Suppressor macrophage (primary cell): ENCODE measurements at places on chromosomes 16 and 17.

GRCh38 chr16:85393674-85394451 lies 219.3 kb upstream of the GSE1 start:
- DNase-seq, result peak; percentile 85

DNA sequence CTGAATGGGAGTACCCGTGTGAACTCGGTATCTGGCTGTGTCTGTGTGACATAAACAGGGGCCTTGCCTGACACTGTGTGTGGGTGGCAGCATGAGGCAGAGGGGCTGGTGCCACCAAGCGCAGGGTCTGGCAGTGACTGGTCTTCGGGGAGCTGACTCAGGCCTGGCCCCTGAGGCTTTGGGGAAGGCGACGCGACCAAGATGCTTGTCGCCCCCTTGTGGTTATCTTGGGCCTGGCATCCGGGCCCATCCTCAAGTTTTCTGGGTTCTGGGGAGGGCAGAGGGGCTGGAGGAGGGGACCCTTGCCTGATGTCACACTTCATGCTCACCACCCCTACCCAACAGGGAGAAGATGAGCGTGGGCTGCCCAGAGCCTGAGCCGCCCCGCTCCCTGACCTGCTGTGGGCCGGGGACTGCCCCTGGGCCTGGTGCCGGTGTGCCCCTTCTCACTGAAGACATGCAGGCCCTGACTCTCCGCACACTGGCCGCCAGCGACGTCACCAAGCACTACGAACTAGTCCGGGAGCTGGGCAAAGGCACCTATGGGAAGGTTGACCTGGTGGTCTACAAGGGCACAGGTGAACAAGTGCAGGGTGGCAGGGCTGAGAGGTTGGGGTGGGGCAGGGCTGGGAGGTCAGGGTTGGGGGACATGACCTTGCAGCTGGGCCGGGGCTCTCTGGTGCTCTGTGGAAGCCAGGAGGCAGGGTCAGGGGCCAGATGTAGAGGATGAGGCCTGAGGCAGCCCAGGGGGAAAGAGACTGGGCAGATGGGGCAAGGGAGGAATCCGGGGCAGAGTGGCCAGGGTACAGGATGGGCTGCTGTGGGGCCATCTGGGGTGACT lies 24.9 kb downstream of the SBK1 start:
- DNase-seq, result peak; percentile 78

DNA sequence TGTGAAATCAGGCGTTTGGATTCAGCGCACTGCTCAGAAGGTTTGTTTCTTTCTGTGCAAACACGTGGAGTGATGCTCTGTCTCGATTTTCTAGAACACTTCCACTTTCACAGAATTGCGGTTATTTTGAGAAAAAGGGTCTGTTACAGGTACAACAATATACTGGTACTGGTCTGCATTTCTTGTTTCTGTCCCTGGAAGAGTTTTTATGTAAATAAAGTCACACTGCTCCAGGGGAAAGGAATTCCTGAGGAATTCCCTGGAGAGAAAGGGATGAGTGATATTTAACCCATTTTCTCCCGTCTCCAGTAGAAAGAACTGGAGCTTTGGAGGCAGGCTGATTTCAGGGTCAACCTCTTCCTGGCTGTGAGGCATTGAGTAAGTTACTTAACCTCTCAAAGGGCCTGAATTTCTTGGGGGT lies 16.2 kb upstream of the RMI2 start:
- no peak for DNase-seq

- DNase-seq, result peak; percentile 39
Measured at GRCh38 chr17:18860161-18860972, 2.4 kb downstream of the PRPSAP2 start.

DNA sequence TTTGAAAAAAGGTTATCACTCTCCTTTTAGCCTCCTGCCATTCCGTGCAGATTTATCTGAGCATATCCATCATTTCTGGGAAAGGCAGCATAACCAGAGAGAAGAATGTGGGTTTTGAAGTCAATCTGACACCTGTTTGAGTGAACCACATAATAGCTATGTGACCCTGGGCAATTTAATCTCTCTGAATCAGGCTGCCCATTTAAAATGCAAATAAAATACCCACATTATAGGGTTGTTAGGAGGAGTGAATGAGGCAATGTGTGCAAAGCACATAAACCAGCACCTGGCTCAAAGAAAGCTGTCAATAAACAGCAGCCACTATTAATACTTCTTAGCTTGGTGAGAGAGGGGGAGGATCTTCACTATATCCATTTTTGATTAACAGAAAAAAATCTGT lies 88.0 kb downstream of the CACNG1 start:
- no peak for DNase-seq

DNA sequence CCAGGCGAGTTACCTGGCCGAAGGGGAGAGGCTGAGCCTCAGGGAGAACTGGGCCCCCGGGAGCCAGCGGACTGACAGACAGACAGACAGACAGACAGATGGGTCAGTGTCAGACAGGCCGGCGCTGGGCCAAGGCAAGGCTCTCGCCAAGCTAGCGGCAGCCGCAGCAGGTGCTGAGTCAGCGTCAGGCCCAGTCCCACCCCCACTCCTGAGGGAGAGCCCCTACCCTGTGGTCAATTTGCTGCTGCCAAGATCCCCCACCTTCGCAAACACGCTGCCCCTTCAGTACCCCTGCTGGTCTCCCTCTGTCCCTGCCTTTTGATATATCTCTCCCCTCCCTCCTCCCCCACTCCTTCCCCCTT lies 1.5 kb downstream of the FGF11 start:
- DNase-seq, result no peak

DNA sequence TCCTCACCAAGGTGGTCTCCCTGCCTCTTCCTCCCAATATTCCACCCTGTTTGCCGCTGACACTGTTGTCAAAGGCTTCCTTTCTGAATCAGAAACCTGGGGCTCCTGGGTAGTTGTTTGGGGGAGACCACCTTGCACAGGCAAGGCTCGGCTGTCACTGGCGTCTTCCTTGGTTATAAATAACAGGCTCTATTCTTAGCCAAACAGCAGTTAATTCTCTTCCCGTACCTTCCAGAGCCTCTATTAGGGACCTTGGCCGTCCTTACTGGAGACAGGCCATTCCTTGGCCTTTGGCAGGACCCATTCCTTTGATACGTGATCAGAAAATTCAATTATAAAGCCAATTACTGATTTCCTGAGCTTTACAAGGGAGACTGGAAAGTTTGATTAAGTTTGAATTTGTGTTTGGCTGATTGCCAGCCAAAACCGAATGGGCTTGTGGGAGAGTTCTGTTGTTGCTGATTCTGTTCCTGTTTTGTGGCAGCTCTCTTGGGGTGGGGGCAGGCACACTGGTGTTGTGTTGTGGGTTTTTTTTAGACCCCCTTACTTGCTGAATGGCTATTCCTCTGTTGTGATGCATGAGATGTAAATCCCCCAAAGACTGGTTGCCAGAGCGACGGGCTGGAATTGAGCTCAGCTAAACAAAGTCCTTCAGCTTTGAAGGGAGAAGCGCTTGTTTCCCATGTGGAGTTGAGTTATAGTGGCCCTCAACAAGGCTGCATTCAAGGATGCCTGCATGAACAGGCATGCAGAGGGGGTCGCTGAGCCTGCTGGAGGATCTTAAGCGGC lies 104.6 kb downstream of the GNAO1 start:
- peak; percentile 40 for DNase-seq

- peak; percentile 66 for DNase-seq
Measured at GRCh38 chr17:78329263-78330059, 30.4 kb downstream of the SOCS3 start.

DNA sequence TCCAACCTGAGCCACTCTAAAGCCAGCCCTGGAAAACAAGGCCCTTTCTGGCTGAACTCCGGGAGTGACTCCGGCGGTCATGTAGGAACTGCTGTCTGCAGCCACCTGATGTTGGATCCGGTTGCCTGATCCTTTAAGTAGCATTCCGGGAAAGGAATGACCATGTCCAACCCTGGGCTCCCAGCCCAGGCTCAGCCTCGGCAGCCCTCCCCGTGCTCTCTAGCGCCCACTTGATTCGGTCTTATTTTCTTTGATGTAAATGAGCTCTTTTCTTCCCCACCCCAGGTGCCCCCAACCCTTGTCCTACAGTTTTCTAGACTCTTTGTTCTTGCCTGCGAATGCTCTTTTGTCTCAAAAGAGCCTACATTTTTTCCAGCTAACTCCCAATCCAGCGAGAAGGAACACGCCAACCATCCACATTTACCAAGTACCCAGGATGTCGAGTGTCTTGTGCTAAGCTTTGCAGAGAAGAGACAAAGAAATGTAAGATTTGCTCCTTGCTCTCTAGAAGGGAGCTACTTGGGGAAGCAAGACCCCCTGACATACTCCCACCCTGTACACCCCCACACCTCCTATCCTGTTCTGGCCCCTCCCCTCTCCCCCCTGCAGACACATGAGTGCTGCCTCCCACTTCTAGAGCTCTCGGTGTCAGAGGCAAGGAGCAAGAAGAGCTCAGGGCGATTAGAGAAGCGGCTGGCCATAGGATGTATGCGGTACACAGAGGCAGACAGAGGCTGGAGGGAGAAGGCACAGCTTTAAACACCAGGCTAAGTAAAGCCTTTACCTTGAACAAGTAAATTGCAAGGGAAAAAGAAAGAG lies 53.8 kb downstream of the COG7 start:
- DNase-seq, result no peak
